Tibial nerve (tissue), 4 donors: ENCODE measurements at places on chromosomes 5 and 9. TPM values are rescaled to one million over a fixed set of nuclear protein-coding genes. Genes with fewer than 3 reads are reported as not detected.

SGTB gene
- total RNA-seq, result 13.0 TPM

DNA sequence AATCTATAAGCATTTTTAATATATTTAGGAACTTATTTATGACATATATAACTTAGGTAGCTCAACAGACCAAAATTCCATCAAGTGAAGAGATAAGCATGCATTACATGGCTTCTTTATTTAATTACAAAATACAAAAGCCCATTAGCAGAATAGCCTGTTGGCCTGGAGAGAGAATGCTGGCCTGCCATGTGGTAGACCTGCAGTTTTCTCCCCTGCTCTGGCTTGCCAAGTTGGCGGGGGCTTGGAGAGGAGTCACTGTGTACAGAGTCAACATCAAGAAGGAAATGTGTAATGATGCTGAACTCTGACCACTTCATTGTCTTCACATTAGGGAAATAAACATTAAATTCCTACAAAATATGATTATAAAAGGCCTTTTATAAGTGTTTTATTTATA lies 69.8 kb upstream of the CNTLN start:
- no peak overlapping the region for H3K27ac ChIP-seq
- no peaks in the 10 kb centered on the region for H3K36me3 ChIP-seq
- DNase-seq, result no peak
- H3K4me3 ChIP-seq, result no peak overlapping the region

- H3K27me3 ChIP-seq, result no peaks in the 10 kb centered on the region
- no peak overlapping the region for H3K4me3 ChIP-seq
- H3K36me3 ChIP-seq, result no peaks in the 10 kb centered on the region
Observed at GRCh38 chr5:181069767-181070491, 29.9 kb downstream of the BTNL9 start.

GRCh38 chr5:147567917-147568598 lies 58.2 kb upstream of the DPYSL3 start:
- DNase-seq, result no peak
- no peaks in the 10 kb centered on the region for H3K4me1 ChIP-seq
- no peaks in the 10 kb centered on the region for H3K36me3 ChIP-seq
- no peaks in the 10 kb centered on the region for H3K27me3 ChIP-seq

FCN2 gene
- total RNA-seq, result not detected

DNA sequence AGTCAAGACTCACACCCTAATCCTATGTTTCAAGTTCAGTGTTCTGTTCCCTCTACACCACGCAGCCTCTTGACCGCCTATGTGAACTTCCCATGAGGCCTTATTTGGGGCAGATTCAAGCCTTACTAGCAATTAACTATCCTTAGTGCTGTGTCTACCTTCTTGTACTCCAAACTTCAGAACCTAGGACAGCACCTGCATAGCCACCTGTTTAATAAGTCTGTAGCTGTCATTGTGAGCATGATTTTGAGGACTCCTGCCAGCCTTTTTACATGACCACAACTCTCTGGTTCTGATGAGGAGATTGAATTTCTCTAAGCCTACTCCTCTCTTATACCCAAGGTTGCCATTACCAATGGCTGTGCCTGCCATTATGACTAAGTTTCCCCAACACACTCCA lies 50.8 kb upstream of the PCSK1 start:
- H3K27me3 ChIP-seq, result no peaks in the 10 kb centered on the region
- H3K4me1 ChIP-seq, result no peaks in the 10 kb centered on the region
- no peak for DNase-seq
- no peaks in the 10 kb centered on the region for H3K36me3 ChIP-seq
- H3K27ac ChIP-seq, result no peak overlapping the region

SH3RF2 gene
- 5.1 TPM for total RNA-seq

DNA sequence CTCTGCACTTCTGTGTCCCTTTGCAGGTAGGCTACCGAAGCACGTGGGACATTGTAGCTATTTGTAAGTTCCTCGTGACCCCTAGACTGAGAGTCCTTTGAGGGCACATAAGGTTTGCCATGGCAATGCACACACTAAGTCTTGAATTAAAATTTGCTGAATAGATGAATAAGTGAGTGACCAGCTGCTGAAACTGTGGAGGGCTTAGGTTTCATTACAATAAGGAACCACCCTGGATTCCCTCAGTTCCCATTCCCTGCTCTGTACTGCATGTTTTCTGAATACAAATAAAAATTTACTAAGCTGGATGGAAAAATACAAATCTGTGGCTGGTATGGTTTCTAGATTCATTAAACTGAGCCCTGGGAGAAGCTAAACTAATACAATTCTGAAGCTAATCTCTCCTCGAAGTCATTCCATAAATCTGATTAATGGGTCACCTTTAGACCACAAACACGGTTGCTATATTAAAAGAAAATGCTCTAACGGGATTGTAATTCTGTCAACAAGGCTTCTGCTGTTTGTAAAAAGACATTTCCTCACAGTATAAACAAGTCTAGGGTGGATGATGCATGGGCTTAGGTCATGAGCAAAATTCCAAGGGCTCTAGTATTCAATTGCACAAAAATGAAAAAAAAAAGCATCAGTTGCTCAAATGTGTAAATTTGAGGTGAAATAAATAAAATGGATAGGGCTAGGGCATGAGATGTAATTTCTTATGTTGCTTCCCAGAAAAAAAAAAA lies 172.3 kb downstream of the ATP10B start:
- DNase-seq, result no peak
- no peaks in the 10 kb centered on the region for H3K27me3 ChIP-seq
- no peak overlapping the region for H3K4me3 ChIP-seq
- H3K27ac ChIP-seq, result no peak overlapping the region

FGFR4 gene
- total RNA-seq, result 4.8 TPM

LIX1 gene
- total RNA-seq, result under 0.01 TPM

MAST4 gene
- total RNA-seq, result 23.8 TPM
